Amniotic stem cell (primary cell): ENCODE measurements at places on chromosomes 2 and 18.
A peak's percentile ranks its signal among the peaks of the same experiment; 100 is the strongest.

- DNase-seq = no peak
These were observed 57.0 kb upstream of the TXNDC2 start for GRCh38 chr18:9828506-9829396.

GRCh38 chr2:232568161-232568560, 17.7 kb downstream of the EIF4E2 start:
- DNase-seq = peak; percentile 51

DNA sequence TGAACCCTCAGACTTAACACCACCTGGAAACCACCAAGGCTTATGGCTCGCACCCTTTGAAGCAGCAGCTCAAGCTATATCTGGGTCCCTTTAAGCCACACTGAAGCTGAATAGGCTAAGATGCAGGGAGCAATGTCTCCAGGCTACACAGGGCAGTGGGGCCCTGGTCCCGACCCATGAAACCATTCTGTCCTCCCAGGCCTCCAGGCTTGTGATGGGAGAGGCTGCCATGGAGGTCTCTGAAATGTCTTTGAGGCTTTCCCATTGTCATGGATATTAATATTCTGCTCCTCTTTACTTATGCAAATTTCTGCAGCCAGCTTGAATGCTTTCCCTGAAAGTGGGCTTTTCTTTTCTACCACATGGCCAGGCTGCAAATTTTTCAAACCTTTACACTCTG, 608.7 kb downstream of the CNTNAP5 start:
- no peak for DNase-seq

GRCh38 chr2:43360137-43360536, 133.7 kb upstream of the ZFP36L2 start:
- no peak for DNase-seq

GRCh38 chr2:203734276-203734983, 28.0 kb downstream of the CD28 start:
- DNase-seq = no peak

DNA sequence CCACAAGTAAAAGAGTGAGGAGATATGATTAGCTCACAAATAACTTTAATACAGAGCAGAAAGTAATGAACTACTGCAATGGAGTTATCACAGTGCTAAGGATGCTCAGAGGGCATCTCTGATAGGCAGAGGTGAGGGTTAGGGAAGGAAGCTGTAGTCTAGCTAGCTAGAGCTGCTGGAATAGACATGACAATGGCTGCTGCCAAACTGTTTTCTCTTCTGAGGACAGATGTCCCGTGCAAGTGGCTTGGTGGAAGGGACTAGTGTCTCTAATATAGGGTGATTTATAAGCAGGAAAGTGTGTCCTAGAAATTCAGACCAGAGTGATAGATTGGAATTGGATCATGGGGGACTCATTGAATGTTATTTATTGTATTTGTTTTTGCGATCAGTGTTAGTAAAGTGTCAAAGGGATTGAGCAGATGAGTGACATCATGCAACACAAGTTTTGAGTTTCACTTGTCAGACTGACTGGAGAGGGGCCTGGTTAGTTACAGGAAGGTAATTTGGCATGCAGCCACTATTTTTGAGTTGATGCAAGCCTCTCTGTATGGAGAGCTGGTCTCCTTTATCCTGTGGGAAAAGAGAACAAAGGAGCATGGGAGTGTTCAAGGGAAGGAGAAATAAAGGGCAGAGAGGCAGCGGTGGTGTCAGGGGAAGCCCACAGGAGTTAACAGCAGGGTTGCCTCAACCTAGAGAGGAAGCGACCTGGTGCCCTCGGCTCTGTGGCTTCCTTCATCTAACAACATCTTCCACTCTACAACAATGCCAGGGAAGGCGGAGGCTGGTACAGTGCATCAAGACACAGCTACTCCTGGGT, 1.9 kb downstream of the CTLA4 start:
- DNase-seq = no peak

GRCh38 chr2:160582490-160583145, 89.0 kb upstream of the RBMS1 start:
- DNase-seq = peak; percentile 15

GRCh38 chr18:77191071-77191751, 58.4 kb upstream of the GALR1 start:
- DNase-seq = no peak

- no peak for DNase-seq
These were observed 71.2 kb upstream of the CAVIN2 start for GRCh38 chr2:191917967-191918651.

DNA sequence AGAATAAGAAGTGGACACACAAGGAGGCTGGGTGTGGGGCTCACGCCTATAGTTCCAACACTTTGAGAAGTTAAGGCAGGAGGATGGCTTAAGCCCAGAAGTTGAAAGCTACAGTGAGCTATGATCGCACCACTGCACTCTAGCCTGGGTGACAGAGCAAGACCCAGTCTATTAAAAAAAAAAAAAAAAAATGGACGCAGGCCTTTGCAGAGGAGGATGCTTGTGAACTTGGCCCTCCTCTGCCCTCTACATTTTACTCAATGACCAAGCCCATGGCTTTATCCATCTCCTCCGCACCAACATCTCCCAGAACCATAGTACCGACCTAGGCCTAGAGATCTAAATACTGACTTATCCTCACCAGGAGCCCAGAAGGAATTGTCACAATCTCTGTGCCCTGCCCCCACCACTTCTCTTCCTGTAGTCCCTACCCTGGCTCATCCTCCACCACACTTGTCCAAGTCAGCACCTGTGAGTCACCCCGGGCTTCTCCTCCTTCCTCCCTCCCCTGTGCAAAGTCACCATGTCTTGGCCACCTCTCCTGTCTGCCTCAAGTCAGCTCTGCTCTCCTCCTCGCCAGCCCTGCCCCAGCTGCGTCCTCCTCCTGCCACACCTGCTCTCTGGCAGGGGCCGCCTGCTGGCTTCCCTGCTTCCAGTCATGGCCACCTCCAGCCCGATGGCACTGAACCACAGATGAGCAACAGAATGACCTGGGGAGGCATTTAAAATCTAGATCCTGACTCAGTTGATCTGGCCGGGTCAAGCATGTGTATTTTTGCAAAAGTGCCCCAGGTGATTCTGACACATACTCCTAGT, 35.8 kb upstream of the ASPRV1 start:
- no peak for DNase-seq

DNA sequence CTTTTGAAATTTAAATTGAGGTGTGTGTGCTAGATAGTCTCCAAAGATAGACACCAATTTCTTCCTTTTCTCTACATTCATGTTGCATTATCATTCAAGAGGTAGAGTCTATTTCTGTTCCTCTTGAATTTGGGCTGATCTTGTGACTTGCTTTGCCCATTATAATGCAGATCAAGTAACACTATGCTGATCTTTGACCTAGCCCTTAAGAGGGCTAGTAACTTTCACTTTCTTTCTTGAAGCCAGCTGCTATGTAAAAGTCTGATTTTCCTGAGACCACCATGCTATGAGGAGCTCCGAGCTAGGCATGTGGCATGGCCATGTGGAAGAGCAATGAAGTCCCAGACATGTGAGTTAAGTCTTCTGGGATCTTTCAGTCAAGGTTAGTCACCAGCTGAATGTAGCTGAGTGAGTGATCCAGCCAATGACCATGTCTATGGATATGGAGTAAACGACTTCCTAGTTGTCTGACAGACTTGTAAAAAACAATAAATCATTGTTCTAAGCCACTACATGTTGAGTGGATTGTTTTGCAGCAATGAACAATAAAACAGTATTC, 189.4 kb upstream of the CWC22 start:
- no peak for DNase-seq

DNA sequence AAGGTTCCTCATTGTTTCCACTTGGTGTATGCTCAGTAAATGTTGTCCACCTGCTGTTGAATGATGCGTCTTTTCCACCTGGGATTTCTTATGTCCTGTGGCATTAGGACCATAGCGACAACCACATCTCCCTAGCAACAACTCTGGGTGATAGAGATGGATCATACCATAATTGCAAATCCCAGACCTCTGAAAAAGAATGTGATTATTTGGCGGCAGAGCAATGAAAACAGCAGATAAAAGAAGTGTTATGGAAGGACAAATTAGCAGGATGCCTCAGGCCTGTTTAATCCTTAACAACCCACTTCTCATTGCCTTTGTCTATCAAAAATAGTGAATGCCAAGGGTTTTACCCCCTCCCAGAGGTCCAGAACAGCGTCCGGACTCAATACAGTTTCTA, 278.9 kb downstream of the TSN start:
- no peak for DNase-seq

DNA sequence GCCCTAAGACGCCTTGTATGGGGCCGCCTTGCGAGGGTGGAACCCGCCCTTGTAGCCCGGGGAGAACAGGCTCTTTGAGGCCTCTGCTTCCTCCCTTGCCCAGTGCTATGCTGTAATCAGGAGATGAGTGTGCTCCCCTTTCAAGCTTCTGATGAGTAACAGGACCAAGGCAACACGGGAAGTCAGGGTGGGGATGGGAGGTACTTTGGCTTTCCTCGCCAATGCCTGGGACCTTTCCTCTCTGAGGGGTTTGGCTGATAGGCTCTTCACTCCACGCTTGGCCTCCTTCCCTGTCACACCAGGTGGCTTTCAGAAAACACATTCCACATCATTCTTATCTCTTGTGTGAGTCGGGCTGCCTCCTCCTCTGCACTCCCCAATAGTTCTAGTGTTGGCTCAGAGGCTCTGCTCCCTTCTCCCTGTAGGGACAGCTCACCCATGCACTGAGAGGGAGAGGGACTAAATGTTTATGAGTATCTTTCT, 223.7 kb upstream of the TRIB2 start:
- DNase-seq = peak; percentile 41

GRCh38 chr18:6661692-6662415, 67.7 kb upstream of the ARHGAP28 start:
- DNase-seq = no peak

GRCh38 chr18:2471523-2471922, 99.8 kb downstream of the METTL4 start:
- no peak for DNase-seq

DNA sequence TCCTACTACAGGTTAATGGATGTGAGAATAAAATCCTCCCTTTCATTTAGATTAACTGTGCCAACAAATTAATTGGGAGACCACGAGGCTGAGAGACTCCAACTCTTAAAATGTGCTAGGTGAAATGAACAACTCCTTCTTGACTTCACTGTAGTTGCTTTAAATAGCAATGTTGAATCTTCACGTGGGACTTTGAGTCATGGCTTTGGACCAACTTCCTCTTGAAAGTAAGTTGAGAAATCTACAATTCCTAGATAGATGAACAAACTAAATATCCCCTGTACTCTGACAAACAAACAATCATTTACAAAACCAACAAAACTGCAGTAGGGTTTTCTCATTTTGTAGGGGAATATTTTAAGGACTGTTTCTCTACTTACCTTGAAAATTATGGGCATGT, 291.9 kb upstream of the SPRED2 start:
- DNase-seq = no peak

GRCh38 chr2:3159782-3160545, 217.7 kb downstream of the EIPR1 start:
- no peak for DNase-seq

DNA sequence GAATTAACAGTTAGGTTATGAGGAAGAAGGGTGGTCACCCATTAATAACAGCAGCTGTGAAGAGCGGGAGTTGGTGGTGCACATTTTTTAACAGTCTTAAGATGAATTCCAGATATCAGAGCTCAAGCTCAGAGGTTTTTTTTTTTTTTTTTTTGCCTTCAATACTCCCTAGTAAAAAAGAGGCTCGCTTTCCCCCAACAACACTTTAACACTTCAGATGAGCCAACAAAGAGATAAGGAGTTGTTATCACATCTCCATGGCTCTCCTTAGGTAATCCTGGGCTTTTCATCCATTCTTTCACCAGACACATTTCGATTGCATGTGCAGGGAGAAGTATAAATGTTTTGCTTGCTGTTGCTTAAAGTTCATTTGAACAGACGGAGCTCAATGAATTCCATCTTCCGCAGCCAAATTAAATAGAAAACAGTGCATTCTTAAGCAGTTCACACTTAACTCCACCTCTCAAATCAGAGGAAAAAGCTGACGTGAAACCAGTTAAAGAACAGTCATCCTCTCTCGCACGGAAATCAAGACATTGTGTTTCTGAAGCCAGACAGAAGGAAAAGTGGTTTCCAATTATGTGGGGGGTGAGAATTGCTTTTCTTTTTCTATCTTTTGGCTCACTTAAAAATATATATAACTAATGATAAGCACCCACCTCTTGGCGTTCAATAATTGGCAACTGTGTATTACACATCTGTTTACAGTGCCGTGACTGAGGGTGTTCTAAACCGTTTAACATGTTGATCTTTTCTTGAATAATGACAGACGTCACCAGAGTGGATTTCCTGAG, 118.2 kb downstream of the ZNF521 start:
- DNase-seq = no peak
